Stimulated activated CD8-positive, alpha-beta memory T cell treated with anti-CD3 and anti-CD28 coated beads, Interleukin-15, amount 100 ng/mL, for 24 hours (primary cell): ENCODE measurements at places on chromosomes 4 and X.

DNA sequence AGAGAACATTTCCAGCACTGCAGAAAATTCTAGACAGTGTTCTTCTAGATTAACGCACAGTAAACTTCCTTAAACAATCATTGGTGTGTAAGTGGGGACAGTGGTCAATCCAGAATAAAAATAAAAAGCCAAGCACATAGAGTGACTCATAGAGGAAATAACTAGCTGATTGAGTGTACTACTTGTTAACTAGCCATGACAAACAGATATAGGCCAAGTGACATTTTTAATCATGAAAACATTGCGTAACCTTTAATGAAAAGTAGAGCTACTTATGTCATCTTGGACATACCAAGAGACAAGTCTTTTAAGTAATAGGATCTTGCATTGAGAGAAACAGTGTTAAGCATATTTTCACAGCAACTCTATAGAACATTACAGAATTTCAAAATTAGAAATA lies 233.9 kb upstream of the MAB21L2 start:
- no peak for DNase-seq

DNA sequence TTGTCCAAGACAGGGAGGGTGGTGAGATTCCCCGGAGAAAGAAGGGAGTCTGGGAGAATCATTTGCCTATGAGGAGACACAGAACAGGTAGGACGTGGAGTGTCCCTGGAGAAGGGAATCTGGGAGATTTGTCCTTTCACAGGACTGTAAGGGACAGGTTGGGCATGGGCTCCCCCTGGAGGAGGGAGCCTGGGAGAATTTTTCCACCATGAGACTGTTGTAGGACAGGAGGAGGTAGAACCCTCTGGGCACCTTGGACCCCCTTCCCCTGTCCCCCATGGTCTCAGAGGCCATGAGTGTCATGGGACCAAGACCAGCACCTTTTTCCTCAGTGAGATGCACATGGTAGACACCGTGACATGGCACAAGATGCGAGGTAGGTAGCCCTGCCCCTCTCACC lies 2.8 kb downstream of the PORCN start:
- DNase-seq = no peak

GRCh38 chr4:101183666-101184373 lies 163.5 kb downstream of the PPP3CA start:
- DNase-seq = no peak

DNA sequence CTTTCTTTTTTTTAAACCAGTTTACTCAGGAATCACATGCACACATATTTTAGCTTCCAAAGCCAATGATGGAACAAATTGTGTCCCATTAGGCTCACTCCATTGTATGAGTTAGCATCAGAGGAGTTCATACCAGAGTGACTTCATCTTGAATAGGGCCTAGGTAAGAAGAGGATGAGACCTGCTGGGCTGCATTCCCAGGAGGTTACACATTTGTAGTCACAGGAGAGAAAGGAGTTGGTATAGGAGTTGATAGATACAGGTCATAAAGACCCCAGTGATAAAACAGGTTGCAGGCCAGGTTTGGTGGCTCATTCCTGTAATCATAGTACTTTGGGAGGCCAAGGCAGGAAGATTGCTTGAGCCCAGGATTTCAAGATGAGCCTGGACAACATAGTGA lies 9.3 kb downstream of the PDGFRA start:
- DNase-seq = no peak

DNA sequence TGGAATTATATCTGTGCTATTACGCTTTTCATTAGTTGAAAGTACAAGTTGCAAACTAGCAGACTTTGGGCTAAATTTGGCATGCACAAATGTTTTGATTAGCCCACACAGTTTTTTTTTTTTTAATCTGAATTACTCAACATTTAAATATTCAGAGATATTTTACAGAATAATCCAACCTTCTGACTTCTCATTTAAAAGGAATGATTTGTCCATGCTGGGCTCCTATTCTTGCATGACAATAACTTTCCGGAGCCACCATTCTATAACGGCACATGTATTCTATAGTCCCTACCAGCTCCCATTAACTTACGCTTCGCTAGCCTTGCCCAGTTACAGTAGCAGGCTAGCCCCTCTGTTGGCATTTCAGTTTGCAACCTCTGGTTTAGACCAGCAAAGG lies 219.3 kb upstream of the FTHL17 start:
- DNase-seq = no peak

DNA sequence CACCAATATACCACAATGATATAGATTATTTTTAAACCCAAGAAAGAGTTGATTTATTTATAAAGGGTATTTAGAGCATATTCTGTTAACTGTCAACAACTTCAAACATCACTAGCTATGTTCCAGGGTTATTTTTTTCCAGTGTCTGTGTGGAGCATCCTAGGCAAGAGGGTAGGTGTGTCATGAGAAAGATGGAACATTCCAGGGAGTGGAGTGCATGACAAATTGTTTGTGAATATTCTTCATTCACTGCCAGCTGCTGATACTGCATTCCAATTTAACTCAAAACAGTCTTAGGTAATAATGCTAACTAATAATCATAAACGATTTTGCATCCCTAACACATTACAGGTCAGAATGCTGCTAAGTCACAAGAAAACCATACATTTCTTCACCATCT lies 148.7 kb upstream of the RASGEF1B start:
- DNase-seq = no peak

DNA sequence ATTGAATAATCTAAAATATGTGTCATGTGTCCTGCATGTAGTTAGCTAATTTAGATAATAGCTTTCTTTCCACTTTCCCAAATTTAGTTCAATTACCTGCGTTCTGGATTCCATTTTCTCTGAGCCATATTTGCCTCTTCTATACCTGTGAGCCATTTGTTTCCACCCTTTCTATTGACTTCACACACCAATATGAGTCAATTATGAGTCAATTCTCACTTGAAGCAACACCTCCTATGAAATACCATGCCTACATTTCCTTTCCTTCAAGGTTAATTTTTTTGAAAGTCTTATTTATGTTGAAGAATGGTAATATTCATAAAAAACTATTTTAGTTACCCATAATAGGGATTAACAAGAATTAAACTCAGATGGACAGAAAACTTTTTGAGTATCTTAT lies 25.8 kb downstream of the NPY2R start:
- DNase-seq = no peak

DNA sequence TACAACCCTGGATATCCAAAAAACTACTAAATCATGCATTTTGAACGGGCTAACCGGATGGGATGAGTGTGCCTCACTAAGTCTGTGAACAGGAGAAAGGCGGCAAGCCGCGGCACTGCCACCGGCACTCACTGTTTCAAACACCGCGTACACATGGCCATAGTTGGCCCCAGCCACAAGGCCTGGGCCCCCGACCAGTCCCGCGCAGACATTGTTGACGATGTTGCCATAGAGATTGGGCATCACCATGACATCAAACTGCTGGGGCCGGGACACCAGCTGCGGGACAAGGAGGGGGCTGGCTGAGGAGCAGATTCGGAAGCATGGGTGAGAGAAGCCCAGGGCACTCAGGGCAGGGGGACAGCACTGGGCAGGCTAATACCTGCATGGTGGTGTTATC lies 5.8 kb downstream of the SRPK3 start:
- DNase-seq = no peak

DNA sequence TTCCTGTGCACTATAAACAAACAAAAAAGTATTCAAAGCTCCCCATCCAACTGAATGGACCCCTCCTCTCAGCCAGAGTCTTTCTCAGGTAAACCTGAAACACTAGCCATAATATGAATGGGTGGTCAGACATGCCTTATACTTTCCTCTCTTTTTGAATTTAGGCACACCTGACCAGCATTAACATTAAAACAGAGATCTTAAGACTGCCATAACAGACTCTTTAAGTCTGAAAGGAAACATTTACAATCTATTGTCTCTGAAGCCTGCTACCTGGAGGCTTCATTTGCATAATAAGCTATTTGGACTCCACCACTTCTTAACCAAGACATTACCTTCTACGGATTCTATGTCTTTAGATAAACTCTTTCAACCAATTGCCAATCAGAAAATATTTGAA lies 56.9 kb upstream of the SPIN4 start:
- no peak for DNase-seq

GRCh38 chr4:179530958-179531357 lies 2088.7 kb upstream of the AGA start:
- no peak for DNase-seq

GRCh38 chrX:40402831-40403533 lies 177.8 kb upstream of the ATP6AP2 start:
- no peak for DNase-seq

- DNase-seq = no peak
Observed at GRCh38 chrX:133516686-133517085, 101.4 kb upstream of the GPC4 start.

DNA sequence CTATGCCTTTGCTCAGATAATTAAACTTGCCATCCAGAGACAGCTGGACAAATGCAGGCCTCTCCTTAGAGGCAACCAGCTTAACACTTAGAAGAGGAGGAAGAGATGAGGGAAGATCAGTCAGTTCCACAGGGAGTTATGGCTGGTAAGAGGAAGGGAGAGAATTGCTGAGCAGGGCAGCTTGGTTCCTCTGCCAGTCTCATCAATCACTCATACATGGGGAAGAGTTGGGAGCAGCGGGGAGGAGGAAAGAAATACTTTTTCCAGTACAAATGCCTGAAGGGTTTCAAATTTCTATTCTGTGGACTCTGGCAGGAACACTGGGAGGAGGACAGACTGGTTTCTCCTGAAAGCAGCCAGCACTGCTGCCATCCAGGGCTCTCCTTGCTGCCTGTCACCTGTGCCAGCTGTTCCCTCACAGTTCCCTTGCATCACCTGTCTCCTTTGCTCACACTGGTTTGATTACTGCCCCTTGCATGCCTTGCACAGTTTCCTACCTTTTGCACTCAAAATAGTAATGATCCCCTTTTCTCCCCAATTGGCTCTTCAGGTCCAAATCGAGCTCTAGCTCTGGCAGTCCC lies 59.5 kb downstream of the PGRMC2 start:
- no peak for DNase-seq

- no peak for DNase-seq
Observed at GRCh38 chr4:13207226-13207625, 276.9 kb downstream of the RAB28 start.

GRCh38 chr4:102089850-102090621 lies 255.2 kb downstream of the SLC39A8 start:
- no peak for DNase-seq

DNA sequence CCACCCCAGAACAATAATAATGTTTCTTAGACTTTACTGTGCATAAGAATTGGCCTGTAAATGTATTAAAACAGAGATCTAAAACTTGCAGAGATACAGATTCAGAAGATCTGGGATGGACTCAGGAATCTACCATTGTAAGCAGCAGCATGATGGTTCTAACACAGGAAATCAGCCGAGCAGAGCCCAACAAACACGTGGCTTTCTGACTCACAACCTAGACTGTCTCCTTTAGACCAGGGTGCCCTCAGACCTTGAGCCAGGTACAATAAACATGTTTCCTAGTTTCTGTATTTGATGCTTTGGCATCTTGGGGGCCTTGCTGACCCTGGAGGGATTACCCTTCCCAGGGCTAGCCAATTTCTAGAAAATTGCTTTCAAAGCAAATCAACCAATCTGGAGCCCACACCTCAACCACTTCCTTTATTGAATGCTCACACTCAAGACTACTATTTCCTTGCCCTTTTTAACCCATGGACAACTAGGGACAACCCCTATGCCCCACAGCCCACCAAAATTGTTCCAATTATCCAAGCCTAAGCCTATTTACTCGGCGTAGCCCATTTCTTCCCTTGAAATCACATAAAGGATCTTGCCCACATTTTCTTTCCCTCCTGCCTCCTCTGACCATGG lies 80.5 kb downstream of the TBC1D9 start:
- DNase-seq = no peak

GRCh38 chrX:150495496-150495895 lies 72.9 kb upstream of the MTM1 start:
- no peak for DNase-seq

DNA sequence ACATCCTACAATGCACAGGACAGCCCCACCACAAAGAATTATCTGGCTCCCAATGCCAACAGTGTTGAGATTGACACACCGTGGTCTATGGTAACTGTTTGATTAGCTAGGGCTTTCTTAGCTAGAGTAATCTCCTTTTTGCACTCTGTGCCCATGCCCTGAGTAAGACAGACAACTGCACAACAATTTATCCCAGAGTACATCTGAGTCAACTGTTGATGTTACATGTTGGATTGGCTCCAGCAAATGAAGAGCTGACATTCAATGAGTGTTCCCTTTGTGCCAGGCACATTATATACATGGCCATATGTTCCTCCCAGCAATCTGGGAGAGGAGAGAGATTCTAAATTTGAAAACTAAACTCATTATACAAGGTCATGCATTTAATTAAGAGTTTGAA lies 3.9 kb upstream of the FAM9C start:
- no peak for DNase-seq

- DNase-seq = no peak
Observed at GRCh38 chr4:163568843-163569242, 74.4 kb downstream of the TMA16 start.

GRCh38 chrX:120281021-120281624 lies 30.1 kb downstream of the TMEM255A start:
- no peak for DNase-seq

DNA sequence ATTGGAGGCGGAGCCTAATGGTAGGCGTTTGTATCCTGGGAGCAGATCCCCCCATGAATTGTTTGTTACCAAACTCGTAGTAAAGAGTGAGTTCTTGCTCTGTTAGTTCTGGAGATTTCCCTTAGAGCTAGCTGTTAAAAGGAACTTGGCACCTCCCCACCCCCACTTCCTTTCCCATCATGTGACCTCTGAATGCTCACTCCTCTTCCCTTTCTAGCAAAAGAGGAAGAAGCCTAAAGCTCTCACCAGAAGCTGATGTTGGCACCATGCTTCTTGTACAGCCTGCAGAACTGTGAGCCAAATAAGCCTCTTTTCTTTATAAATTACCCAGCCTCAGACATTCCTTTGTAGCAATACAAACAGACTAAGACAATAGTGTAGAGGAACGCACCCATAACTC lies 13.8 kb upstream of the ATOH1 start:
- DNase-seq = no peak

GRCh38 chr4:95238554-95238953 lies 310.2 kb downstream of the UNC5C start:
- no peak for DNase-seq

DNA sequence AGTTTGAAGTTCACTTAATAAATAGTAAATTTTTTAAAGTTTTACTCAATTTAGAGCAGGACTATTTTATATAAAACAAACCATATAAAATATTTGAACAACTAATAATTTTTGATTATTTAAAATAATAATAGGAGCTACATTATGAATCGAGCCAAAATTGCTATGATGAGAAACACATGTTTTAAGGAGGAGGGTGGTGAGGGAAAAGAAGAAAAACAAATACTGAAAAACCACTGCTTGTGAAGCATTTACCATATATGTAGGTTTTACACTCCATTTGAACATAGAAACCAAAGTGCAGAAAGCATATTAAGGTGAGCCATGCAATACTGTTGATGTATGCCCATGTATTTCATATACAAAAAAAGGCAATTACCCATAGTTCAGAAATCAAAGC lies 448.9 kb downstream of the FSTL5 start:
- DNase-seq = no peak

- DNase-seq = no peak
Observed at GRCh38 chr4:15809058-15809457, 30.9 kb downstream of the CD38 start.

- DNase-seq = no peak
Observed at GRCh38 chr4:51831133-51831532, 11.8 kb upstream of the DCUN1D4 start.

- DNase-seq = no peak
Observed at GRCh38 chr4:26237916-26238315, 82.9 kb upstream of the RBPJ start.

- DNase-seq = no peak
Observed at GRCh38 chr4:1023895-1024740, 12.7 kb downstream of the FGFRL1 start.
